Amniotic epithelial cell (primary cell): ENCODE measurements at places on chromosomes 16 and 17.

GRCh38 chr16:84013787-84014569 lies 28.6 kb downstream of the SLC38A8 start:
- peak; percentile 56 for DNase-seq

DNA sequence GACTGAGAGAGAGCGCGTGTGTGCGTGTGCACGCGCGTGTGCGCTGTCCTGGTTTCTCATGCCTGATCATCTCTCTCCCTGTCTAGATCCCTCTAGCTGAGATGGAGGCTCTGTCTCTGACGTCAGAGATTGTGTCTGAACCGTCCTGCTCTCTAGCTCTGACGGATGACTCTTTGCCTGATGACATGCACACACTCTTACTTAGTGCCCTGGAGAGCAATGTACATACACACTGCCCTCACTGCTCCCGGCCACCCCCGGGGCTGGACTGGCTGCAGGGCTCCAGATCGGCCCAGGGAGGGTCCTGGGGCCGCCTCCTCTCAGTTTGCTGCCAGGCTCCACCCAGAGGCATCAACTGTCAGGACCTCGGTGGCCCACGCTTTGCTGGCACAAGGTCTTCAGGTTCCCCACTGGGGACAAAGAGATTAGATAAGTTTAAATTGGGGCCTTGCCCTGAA lies 13.1 kb upstream of the ABCC3 start:
- peak; percentile 74 for DNase-seq

DNA sequence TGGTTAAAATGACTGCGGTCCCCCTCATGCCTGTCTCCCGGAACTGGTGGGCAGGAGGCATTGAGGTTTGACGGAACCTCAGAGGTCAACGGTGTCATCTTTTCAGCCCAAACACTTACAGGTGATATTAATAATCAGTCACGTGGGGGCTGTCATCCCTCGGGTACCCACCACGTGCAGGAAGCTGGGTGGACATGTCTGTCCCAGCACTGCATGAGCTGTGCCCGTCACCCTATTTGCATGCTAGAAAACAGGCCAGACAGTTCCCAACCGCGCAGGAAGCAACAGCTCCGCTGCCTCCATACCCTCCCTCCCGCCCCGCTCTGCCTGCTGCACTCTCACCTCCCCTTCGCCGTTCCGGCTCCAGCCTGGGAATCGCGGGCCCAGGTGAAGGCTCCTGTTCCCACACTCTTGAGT lies 1.4 kb downstream of the SYNGR3 start:
- no peak for DNase-seq

- DNase-seq, result peak; percentile 83
These were observed 2.0 kb upstream of the C17orf99 start for GRCh38 chr17:78144147-78144719.

GRCh38 chr16:20944861-20945574 lies 44.4 kb downstream of the LYRM1 start:
- peak; percentile 46 for DNase-seq

DNA sequence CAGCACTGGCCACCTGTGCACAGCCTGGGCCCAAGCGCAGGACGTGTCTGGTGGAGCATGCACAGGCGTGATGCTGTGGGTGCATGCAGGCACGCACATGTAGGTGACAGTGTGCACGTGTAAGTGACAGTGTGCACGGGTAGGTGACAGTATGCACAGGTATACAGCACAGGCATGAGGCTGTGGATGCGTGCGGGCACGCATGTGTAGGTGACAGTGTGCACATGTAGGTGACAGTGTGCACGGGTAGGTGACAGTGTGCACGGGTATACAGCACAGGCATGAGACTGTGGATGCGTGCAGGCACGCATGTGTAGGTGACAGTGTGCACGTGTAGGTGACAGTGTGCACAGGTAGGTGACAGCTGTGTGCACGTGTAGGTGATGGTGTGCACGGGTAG lies 7.9 kb downstream of the RPUSD1 start:
- DNase-seq, result no peak

GRCh38 chr16:78183437-78184237 lies 84.2 kb downstream of the WWOX start:
- DNase-seq, result no peak

- DNase-seq, result no peak
These were observed 487.0 kb downstream of the CDH13 start for GRCh38 chr16:83113811-83114210.

DNA sequence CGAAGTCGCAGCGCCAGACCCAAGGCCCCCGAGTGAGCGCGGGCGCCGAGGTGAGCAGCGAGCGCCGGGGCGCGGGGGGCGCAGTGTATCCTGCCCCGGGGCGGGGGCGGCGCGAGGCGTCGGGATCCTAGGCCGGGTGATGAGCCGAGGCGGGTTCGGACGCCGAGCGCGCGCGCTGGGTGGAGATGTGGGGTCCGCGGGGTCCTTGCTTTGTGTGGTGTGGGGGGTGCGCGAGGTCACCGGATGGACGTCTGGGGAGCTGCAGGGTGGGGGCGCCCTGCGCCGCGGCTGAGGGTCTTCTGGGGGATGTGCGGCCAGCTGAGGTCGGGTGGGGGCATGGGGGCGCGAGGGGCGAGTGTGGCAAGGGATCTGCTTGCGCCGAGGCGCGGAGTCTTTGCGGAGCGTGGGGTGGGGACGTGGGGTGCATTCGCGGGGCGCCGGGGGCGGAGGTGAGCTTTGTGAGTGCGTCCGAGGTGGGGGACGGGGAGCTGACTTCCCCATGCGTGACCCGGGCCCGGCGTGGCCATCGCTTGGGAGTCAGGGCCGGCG lies 560 bp downstream of the RAI1 start:
- no peak for DNase-seq

DNA sequence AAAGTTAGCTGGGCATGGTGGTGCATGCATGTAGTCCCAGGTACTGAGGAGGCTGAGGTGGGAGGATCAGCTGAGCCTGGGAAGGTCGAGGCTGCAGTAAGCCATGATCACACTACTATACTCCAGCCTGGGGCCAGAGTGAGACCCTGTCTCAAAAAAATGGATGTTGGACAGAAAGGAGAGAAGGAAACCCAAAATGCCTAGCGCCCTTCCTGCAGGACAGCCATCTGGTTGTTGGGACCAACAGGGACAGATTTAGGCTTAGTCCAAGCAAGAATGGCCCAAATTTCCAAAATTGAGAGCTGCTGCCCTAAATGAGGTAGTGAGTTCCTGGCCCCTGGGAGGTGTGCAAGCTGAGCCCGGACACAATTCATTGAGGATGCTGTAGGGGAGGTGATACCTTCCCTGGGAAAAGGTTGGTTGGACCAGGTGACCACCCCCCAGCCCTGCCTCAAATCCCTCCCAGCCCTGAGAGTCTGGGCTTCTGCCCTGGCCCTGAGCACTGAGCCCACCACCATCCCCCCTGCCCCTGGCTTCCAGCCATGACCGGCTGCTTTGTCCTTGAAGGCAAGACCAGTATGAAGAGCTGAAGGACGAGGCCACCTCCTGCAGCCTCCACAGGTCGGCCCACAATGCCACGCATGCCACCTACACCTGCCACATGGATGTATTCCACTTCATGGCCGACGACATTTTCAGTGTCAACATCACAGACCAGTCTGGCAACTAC lies 35.1 kb downstream of the IL21R start:
- DNase-seq, result no peak

- peak; percentile 0 for DNase-seq
These were observed 396.2 kb upstream of the KIF2B start for GRCh38 chr17:53426505-53426904.

DNA sequence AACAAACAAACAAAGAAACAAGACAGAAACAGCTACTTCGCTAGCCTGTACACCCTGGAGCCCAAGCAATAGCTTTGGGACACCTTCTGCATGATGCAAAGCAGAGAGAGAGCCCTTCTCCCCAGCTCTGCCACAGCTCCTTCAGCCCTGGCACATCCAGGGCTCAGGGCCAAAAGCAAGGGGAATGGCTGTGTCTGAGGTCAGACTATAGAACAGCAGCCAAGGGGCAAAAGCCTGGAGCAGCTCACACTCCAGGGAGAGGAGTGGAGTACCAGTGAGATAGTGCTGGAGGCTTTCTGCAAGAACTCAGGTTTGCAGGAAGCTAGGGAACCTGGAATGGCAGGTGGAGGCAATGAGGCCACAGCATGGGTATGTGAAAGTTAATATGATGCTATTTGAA lies 11.6 kb upstream of the SEPHS2 start:
- no peak for DNase-seq

- DNase-seq, result peak; percentile 65
These were observed 19.7 kb downstream of the MEAK7 start for GRCh38 chr16:84484579-84485254.

DNA sequence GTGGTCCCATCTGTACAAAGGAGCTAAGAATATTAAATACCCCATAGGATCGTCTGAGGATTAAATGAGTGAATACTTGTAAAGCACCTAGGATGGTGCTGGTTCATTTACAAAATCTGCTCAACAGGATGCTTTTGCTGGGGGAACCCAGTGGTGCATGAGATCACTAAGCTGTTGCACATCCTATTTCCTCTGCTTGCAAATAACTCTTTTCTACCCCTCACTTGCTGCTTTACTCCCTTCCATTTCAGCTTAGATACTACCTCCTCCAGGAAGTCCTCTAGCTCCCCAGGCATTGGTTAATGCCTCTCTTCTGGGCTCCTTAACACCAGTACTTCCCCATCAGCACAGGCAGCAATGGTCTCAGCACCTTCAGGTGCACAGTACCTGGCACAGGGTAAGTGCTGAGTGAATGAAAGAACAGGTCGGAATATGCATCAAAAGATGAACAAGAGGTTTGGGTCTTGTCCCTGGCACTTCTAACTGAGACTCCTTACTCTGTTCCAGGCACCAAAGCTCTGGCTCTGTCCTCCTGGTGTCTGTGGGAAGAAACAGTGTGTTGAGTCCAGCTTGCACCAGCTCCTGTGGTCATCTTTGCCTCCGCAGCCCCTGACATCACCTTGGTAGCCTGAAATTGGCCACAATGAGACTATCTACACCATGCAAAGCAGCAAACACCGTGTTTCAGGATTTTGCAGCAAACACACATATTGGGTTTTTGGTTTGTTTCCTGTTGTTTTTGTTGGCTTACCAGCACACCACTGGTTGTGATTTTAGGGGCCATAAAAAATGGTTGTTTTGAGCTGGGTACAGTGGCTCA lies 24.1 kb upstream of the IL21R start:
- DNase-seq, result no peak

- peak; percentile 14 for DNase-seq
These were observed 129.7 kb upstream of the CHMP6 start for GRCh38 chr17:80861892-80862291.

DNA sequence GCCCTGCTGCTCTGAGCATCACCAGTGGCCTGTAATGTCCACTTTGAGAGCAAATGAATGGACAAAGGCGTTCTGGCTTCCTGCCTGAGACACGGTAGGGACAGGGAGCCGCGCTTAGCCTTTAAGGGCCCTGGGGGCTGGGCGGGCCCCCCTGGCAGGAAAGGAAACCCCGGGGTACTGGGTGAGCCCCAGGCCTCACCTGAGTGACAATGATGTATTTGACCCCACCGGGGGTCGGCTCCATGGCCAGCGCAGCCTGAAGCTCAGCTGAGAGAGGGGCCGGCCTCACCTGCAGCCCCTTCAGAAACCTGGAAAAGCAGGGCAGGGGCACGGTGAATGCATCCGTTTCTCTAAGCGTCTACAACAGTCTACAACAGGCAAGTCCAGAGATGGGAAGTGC lies 2.2 kb upstream of the CYBA start:
- no peak for DNase-seq

GRCh38 chr17:74210191-74211140 lies 2.9 kb upstream of the TTYH2 start:
- peak; percentile 60 for DNase-seq

- peak; percentile 17 for DNase-seq
These were observed 30.5 kb downstream of the ETV4 start for GRCh38 chr17:43515656-43516055.

- peak; percentile 17 for DNase-seq
These were observed 341.0 kb downstream of the CPPED1 start for GRCh38 chr16:12462426-12463280.

DNA sequence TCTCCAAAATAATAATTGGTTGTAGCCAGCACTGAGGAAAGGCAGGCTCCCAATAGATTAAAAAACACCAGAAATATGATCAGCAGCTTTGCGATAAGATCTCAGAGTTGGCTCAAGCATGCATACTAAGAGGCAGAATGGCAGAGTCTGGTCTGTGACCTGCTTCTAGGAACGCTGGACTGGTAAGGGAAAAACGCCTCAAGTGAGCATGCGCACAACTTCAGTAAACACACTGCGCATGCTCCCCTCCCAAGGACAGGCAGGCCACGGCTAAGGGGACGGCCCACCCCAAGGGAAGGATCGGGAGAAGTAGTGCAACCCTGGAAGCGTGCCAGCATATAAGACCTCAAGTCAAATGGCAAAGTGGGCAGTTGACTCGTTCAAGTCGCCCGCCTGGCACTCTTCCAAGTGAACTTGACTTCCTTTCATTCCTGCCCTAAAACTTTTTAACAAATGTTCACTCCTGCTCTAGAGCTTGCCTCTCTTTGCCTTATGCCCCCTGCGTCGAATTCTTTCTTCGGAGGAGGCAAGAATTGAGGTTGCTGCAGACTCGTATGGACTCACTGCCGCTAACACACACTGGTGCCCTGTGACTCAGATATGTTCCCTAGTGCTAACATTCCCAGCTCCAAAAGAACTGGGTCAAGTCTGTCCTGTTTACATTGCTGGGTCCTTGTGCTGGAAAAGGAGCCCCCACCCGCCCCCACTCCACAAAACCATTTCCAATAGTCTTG lies 22.4 kb upstream of the PRM1 start:
- DNase-seq, result peak; percentile 63

DNA sequence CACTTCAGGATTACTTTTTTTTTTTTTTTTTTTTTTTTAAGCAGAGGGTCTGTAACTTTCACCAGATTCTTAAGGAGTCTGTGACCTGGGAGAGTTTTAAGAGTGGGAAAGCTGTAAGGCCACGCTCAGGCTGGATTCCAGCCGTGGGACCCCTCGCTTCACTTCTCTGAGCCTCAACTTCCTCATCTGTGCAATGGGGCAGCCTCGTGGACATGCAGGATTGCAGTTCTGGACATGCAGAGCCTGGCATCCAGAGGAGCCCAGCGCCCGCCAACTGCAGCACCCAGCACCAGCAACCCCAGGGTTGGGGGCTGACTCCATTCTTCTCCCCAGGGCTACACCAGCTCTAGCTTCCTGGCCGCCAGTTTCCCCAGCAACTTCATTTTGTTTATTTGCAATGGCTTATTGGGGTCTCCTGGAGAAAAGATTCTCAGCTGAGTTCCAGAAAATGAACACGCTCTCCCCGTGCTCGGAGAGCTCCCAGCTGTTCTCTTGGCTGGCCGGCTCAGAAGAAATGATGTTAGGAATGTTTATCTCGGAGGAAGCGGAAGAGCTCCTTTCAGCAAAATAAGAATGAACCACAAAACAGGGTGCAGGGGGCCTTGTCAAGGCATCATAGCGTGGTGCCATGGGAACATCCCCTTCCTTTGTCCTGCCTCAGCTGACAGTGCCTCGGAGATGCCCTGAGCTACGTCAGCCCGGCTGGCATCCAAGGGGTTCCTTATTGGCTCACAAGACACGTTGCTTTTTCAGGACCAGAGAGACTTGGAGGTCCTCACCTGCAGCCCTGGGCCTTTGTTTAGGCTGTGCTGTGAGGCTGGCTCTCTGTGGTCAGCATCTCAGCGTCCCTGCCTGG lies 22.9 kb upstream of the ZCCHC14 start:
- DNase-seq, result no peak

- no peak for DNase-seq
These were observed 33.0 kb downstream of the FOXK2 start for GRCh38 chr17:82552580-82552979.
